CD4-positive, alpha-beta T cell treated with Interleukin-15 for 4 hours (primary cell): ENCODE measurements at places on chromosomes 6 and 20.

DNA sequence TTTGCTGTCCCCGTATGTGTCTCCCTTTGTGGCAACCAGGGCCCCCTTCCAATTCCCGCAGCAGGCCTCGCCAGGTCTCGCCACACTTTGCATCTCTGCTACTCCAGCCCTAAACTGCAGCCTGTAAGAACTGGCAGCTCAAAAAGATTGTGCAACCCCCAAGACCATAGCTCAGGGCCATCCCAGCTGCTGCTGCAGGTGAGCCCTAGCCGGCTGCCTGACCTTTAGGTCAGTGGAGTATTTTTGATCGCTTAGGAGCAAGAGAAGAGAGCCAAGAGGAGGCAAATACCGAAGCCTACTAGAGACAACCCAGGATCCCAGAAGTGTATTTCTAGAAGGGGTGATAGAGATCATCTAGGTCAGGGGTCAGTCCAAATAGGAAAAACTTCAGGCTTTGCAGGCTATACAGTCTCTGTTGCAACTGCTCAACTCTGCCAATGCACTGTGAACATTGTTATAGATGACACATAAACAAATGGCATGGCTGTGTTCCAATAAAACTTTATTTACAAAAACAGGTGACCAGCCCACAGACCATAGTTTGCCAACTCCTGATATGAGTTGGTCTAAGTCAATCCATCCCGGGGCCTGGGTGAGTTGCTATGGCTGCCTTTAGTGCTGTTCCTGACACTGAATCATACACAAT is 138.4 kb downstream of the EYA2 start:
- DNase-seq, result no peak

GRCh38 chr6:30657454-30657853 is 10.5 kb downstream of the C6orf136 start:
- no peak for DNase-seq

- no peak for DNase-seq
Measured at GRCh38 chr20:46135856-46136633, 17.9 kb downstream of the CD40 start.

- DNase-seq, result no peak
Measured at GRCh38 chr6:129812145-129812777, 48.9 kb downstream of the TMEM244 start.

GRCh38 chr6:148244217-148244935 is 98.3 kb upstream of the SASH1 start:
- no peak for DNase-seq

- no peak for DNase-seq
Measured at GRCh38 chr6:94272327-94272726, 853.0 kb upstream of the EPHA7 start.

DNA sequence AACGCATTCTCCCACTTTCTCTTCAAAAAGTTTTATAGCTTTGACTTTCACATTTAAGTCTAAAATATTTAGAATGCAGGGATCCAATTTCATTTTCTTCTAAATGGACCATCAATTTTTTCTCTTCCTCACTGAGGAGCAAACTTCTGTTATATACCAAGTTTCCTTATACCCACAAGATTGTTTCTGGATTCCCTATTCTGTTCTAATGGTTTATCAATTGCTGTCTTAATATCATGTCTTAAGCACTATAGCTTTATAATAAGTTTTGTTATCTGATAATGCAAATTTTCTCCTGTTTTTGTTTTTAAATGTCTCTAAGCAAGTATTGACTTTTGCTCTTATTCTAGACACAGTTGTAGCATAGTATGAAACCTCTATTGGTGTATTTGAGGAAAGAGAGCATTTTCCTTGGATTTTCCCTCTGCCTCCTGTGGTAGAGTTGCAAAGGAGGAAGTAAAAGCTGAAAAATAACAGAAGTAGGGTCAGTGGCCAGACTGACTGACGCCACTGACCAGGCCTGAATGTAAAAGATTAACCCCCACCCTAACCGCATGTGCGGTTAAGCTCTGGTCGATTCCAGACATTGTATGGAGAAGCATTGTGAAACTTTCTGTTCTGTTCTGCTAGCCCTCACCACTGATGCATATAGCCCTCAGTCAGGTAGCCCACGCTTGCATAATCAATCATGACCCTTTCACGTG is 40.3 kb downstream of the GPX5 start:
- no peak for DNase-seq

DNA sequence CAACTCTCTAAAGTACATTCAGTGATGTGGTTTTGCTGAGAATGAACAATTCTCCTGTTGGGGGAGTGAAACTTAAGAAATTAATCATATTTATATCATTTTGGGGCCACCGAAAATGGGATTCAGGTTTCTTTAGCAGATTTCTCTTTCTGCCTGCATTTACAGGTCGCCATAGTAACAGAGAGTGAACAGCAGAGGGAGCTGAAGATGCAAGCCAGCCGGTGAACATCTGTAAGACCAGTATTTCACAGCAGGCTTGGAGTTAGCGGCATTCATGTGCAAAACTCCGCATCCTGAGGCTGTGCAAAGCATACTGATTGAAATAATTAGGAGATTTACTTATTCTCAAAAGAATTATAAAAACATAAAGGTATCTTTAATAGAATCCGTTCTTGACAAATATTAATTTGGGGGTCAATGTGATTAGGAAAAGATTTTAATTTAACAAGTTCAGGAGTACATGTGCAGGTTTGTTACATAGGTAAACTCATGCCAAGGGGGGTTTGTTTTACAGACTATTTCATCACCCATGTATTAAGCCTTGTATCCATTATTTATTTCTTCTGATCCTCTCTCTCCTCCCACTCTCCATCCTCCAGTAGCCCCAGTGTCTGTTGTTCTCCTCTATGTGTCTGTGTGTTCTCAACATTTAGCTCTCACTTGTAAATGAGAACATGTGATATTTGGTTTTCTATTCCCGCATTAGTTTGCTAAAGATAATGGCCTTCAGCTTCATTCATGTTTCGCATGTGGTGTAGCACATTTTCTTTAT is 17.8 kb upstream of the HSF2 start:
- peak; percentile 74 for DNase-seq

DNA sequence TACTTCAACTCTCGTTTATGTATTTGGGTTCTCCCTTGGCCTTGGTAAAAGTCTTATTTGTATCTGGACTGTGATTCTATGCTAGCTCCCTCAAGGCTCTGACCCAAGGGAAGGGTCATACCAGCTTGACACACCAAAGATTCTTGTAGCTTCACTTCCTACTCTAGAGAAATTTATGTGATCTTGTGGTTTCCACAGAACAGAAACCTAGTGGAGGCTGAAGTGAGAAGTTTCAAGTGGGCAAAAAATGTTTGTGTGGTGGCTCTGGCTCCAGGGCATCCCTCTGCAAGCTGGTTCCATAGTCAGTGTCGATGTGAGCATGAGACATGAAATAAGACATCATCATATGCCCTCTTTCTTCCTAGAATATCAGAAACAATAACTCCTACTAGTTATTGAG is 48.1 kb upstream of the TNFRSF21 start:
- no peak for DNase-seq

GRCh38 chr6:66032626-66033025 is 325.6 kb upstream of the EYS start:
- no peak for DNase-seq
